ENCODE measurements at places on chromosomes 1 and 21.

- DNase-seq = no peak
Measured at GRCh38 chr1:235060607-235061470, 67.8 kb downstream of the TOMM20 start.

- DNase-seq = no peak
Measured at GRCh38 chr1:217660353-217661062, 29.4 kb downstream of the SPATA17 start.

DNA sequence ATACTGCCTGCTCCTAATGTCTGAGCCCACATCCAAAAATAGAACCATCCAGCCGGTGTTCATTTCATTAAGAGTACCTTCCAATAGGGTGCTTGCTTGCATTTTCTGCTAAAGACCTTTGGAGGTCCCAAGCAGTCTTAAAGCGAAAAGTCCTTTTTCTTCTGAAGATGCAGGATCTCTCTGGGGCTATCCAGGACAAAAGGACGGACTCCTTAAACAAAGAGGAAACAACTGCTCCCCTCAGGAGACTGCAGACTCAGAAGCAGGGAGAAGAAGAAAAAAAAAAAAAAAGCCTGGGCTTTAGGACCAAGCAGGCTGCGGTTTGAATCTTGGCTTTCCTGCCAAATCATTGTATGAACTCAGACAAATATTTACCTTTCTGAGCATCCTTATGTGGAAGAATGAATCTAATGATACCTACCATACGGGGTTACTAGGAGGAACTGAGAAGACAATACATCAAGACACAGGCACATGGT is 204.0 kb downstream of the PLPP3 start:
- DNase-seq = no peak

DNA sequence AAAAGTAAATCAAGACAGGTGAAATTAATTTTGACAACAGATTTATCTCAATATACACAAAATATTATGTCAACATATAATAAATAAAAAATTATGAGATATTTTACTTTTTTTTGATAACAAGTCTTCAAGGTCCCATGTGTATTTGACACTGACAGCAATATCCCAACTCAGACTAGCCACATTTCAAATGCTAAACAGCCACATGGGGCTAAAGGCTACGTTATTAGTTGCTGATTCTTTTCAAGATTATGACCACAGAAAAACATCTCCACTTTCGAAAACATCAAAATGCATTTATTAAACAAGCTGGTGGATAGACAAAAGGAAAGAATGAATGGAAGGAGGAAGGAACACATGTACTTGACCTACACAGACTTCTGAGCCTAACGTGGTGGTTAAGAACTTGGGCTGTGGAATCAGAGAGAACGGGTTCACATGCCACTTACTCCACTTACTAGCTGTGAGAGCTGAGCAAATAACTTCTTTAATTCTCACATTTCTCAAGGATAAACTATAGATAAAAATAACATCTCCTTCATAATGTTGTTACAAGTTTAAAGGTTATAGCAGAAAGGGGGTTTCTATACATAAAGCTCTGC is 13.4 kb downstream of the PTPN14 start:
- no peak for DNase-seq

DNA sequence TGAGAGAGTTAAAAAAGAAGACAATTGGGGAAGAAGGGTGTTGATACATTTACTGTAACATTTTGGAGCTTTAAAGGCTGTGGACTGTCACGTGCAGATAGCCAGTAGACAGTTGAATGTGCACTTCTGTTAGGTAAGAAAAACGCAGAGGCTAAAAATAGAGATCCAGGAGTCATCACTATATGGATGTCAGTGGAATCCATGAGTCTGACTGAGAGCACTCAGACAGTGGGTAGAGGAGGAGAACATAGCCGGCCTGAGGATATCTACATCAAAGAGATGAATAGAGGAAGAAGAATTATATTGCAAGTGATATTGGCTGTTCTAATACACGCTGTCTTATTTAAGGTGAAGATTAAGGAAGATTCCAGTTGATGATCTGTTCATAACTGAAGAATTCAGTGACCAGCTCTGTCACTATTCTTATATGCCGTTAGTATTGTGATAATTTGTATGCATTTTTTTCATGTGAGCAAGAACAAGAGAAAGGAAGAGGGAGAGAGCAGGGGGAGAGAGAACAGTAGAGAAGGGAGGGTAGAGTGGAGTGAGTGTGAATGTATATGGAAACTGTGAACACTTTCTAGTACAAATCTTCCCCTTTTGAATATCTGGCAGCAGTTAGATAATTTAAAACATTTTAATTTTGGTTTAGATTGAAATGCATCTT is 344.8 kb downstream of the CHRM3 start:
- DNase-seq = no peak

- no peak for DNase-seq
Measured at GRCh38 chr1:21761052-21761451, 21.9 kb downstream of the USP48 start.

- no peak for DNase-seq
Measured at GRCh38 chr1:99956755-99957154, 13.0 kb upstream of the SLC35A3 start.

DNA sequence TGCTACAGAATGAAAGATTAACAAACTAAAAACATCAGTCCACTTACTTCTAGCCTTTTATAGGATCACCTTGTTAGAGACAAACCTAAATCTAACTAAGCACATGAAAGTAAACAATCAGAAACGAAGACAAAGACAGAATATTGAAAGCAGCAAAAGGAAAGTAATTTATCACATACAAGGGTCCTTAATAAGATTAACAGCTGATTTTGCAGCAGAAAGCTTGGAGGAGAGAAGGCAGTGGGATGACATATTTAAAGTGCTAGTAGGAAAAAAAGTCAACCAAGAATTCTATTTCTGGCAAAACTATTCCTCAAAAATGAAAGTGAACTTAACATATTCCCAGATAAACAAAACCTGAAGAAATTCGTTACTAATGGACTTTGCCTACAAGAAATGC is 286.4 kb downstream of the RWDD3 start:
- DNase-seq = no peak

- DNase-seq = peak; percentile 97
Measured at GRCh38 chr1:185483664-185484450, 166.8 kb upstream of the IVNS1ABP start.

DNA sequence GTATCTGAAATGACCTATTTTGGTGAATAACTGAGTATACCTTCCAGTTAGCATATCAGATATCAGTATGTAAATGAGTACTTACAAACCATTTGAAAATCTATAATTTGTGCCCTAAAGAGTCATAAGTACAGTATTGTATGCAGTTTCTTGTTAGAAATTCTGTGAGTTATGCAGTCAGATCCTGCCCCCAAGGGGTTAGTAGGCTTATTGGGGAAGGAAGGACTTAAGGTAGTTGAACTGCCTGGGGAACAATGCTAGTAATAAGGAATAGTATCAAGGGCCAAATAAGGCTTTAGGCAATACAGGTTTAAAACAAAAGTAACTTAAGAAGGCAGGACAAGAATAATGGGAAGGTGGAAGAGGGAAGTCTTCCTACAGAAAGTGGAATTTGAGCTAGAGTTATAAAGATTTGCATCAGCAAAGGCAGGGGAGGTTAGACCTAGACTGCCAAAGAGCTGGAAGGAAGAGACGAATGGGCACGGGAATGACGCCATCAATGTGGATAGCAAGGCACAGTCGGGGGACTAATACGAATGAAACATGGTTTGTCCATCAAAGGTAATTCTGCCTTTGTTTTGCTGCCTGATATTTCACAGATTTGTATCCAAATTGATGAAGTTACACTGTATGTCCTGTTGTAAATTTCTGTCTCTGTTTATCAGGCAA is 182.9 kb upstream of the DPYD start:
- DNase-seq = no peak

DNA sequence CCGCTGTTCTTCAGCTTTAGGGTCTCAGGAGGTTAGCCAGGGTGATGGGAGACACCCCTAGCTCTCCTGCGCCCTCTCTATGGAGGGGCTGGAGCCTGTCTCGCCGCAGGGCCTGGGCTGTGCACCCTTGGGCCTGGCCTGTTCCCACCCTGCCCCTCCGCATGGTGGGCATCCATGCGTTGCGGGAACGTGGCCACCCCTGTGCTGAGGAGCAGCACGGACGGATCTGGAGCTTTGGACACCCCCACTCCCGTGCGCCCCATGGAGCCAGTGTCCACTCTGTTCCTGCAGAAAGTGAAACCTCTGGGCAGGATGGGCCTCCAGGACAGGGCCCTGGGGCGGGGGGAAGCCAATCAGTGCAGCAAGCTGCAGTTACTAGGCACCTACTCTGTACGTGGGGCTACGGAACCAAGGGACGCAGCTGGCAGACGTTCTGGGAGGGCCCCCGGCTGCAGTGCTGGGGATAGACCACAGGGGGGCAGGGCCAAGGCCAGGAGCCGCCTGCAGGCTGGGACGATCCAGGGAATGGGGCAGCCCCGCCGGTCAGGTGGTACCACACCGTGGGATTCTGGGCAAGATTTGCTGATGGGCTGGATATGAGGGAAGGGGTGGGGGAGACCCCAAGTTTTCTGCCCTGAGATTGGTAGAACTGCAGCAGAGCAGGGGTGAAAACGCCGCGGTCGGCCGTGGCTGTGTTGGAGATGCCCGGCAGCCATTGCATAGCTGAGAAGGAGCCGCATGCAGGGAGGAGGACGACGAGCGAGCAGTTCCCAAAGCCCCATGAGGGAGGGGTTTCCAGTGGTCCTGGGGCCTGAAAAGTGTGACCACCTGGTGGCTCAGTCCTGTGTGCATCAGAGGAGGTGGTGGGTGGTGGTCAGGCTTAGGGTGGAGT is 43.3 kb downstream of the TP73 start:
- DNase-seq = no peak

DNA sequence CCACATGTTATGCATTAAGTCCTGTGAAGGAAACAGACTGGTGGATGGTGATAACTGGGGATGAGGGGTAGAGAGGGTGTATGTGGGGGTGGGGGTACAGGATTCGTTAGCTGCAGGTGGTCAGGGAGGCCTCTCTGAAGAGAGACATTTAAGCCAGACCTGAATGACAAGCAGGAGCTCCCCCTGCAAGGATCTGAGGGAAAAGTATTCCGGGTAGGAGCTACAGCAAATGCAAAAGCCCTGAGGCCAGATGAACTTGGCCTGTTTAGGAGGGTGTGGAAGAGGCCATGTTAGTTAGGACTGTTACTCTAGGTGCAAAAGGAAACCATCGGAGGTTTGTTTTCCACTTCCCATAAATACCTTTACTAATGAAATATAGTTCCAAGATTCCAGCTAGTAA is 9.9 kb downstream of the ARHGEF10L start:
- DNase-seq = no peak

- DNase-seq = no peak
Measured at GRCh38 chr1:243440406-243440805, 184.6 kb downstream of the SDCCAG8 start.
